NCI-H345 (cell line): ENCODE measurements at places on chromosomes 1 and 21.
A peak's percentile ranks its signal among the peaks of the same experiment; 100 is the strongest.

DNA sequence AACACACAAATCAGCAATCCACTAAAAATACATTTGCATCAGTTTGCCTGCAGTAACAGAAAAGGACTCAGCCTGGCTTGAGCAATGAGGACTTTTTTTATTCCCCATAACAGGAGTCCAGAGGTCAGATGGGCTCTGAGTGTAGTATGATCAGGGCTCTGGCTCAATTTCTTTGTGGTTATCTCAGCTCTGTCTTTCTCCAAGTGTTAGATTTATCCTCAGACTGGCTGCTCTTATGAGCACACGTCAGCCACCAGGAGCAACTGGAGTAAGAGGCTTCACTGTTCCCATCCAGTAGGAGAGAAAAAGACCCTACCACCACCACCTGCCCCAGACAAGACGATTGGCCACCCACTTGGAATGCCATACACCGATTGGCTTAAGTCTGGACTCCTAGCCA lies 36.2 kb upstream of the KLHDC7A start:
- DNase-seq = no peak

DNA sequence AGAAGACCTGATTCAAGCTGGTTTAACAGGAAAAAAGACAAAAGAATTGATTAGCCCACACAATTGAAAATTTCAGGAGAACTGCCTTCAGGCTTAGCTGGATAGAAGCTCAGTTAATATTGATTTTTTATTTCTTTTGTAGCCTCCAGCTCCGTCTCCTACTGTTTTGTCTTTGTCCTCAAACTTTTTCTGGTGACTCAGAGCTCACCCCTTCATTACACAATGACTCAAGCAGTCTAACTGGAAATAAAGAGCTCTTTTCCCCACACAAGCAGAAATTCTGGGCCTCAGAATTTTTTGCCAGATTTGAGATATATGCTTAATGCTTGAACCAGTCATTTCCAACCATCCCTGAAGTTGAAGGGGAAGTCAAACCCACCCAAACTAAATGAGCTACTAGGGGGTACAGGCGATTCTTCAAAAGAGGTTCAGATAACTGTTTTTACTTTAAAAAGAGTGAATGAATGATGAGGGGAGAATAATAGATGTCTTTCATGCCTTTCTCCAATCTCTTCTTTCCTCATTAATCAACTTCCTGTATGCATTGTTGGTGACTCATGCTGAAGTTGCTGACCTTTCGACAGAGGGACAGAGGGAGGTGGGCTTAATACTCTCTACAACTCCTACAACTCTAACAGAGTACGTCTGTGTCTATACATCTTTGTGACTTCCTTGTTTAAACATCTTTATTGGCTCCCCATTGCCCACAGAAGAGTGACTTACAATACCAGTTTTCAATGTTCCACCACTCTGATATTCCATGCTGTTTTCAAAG lies 6.2 kb upstream of the ACP6 start:
- DNase-seq = no peak

DNA sequence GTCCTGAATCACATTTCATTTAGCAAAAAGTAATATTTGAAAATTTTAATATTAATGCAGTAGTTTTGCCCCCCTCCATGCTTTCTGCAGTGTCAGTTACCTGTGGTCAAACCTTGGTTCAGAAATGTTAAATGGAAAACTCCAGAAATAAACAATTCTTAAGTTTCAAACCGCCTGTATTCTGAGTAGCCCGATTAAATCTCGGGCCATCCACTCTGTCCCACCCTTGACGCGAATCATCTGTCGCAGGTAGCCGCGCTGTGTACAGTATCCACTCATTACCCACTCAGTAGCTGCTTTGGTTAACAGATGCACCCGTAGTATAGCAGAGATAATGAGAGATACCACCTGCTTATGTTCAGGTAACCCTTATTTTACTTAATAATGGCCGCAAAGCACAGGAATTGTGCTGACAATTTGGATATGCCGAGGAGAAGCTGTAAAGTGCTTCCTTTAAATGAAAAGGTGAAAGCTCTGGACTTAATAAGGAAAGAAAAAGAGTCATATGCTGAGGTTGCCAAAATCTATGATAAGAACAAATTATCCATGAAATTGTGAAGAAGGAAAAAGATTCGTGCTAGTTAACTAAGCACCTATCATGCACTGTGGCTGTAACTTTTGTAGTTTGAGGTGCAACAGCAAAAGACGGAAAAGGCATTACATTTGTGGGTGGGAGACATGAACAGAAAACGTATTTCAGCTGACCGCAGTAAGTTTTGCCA lies 889 bp upstream of the SCYL3 start:
- no peak for DNase-seq

DNA sequence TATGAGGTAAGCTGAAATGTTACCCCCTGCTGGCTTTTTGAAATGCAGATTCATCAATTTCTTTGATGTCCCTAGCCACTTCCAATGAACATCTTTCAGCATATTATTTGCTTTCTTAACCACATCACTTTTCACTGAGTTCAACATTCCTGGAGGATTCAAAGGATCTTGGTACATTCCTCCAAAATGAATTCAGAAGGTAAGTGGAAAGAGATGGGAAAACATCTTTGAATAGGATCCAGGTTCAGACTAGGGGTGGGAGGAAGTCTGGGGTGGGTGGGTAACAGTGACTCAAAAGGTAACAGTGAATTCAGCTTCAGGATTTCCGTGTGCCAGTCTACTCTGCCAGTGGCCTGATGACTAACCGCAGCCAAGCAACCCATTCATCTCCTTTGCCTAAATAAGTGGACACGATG lies 180.7 kb downstream of the ZC3H11B start:
- no peak for DNase-seq

- peak; percentile 46 for DNase-seq
Measured at GRCh38 chr1:172449585-172450523, 6.0 kb upstream of the PIGC start.

DNA sequence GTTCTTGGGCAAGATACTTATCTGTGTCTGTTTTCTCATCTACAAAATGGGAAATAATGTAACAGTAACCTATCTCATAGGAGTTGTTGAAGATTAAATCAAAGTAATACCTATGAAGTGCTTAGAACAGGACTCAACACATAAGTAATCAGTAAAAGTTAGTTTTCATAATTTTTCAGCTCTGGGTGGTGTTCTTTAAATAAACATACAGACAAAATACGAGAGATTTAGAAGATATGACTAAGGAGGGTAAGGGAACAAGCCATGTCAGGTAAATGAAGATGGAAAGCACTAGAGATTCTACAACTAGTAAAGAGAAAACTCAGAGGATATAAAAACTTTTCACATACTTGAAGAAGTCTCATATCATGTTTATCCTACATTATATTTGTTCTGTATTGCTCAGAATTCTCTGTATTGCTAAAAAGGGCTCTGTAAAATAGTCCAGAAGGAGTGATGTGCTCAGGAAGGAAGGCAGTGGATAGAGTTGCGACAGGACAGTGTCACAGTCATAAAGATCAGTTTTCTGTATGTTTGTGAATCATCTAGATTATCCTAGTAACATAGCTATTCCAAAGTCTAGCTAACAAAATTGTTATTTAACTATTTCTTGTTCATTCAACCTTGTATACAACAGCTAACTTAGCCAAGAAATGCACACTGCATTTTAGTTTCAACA lies 16.0 kb downstream of the LIN9 start:
- DNase-seq = no peak

DNA sequence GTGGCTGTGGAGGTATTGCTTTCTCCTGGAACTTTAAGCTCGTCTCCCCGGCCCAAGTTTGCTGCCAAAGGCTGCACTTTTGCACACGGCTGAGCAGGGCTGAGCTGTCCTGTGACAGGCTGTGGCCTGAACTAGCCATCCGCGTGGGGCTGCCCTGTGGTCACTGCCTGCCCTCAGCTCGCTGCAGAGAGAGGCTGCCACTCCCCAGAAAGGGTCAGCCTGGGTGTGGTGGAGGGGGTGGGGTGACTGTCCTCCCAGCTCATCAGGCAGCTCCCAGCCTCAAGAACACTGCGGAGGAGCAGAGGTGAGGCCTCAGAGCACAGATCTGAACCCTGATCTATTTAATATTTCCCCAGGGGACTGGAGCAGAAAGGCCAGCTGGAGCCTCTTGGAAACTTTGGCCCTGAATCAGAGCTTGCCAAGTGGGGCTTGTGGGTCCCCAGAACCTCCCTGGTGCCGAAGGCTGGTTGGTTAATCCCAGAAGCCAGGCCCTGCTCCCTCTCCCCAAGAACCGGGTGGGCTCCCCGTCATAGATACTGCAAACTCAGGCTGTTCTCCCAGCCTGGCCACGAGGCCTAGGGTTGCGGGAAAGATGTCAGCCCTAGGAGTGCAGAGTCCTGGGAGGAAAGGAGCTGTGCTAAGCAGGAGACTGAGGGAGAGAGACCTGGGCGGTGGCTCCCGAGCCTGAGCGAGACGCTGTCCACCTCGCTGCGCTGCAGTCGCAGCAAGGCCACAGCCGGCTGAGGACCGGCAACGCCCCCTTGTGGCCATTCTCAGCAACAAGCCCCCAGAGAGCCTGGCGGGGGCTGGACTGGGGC lies 125.1 kb upstream of the IPO9 start:
- DNase-seq = peak; percentile 85

GRCh38 chr1:38000529-38001455 lies 4.5 kb downstream of the FHL3 start:
- no peak for DNase-seq

GRCh38 chr1:27101054-27101491 lies 53.9 kb downstream of the SLC9A1 start:
- no peak for DNase-seq

GRCh38 chr1:86466986-86467385 lies 1.7 kb upstream of the CLCA1 start:
- no peak for DNase-seq

DNA sequence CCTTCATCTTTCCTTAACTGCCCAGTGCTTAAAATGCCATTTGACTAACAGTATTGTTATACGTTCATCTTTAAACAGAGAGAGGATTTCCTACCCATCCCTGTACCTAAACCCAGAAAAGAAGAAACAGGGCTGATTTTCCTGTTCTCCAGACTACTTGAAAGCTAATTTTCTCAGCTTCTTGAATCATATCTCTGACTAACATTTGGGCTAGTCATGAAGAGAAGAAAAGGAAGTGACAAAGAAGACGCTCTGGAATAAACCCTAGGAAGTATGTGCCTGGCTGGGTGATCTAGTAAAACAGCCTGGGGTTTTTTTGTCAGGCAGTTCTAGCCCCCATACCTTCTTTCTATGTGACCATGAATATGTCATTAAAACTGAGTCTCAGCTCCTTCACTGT lies 44.8 kb upstream of the SGIP1 start:
- no peak for DNase-seq

- DNase-seq = no peak
Measured at GRCh38 chr1:29304025-29304684, 67.8 kb downstream of the PTPRU start.

- no peak for DNase-seq
Measured at GRCh38 chr1:29397256-29397590, 160.9 kb downstream of the PTPRU start.

DNA sequence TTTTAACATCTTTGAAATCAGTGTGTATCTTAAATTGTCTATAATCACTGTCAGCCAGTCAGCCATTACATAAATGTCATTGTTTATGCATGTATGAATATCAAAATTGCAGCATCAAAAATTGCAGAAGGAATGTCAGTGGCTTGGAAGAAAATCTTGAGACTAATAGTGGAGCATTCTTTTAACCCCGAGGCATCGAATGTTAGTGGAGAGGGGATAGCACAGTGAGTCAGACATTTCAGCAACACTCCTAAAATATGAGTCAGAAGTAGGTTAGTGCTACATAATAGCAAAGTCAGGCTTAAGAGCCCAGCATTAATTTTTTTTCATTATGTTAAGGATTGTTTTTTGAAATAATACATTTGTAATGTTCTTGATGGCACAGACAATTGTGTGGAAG lies 45.5 kb downstream of the SNRPE start:
- DNase-seq = no peak

- DNase-seq = no peak
Measured at GRCh38 chr1:22461678-22462527, 10.3 kb downstream of the ZBTB40 start.

GRCh38 chr21:16426936-16427335 lies 697.2 kb downstream of the USP25 start:
- DNase-seq = no peak

- DNase-seq = peak; percentile 45
Measured at GRCh38 chr1:20430355-20431175, 55.4 kb downstream of the CAMK2N1 start.

DNA sequence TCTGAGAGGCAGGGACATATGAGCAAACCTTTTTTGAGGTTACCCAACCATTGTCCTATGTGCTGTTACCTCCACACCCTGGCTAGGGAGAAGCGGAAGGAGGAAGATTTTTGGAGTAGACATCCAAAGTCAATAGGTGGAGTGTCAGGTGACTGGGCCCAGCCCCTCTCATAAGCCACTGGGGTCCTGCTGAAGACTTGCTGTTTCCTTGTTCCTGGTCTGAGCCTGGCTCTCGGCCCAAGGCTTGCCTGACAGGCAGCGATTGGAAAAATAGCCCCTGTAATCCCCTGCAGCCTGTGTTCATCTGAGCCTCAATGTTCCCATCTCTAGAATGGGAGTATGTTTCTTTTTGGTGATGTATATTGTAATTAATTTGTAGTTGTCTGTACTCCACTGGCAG lies 6.9 kb upstream of the PIGR start:
- DNase-seq = no peak

DNA sequence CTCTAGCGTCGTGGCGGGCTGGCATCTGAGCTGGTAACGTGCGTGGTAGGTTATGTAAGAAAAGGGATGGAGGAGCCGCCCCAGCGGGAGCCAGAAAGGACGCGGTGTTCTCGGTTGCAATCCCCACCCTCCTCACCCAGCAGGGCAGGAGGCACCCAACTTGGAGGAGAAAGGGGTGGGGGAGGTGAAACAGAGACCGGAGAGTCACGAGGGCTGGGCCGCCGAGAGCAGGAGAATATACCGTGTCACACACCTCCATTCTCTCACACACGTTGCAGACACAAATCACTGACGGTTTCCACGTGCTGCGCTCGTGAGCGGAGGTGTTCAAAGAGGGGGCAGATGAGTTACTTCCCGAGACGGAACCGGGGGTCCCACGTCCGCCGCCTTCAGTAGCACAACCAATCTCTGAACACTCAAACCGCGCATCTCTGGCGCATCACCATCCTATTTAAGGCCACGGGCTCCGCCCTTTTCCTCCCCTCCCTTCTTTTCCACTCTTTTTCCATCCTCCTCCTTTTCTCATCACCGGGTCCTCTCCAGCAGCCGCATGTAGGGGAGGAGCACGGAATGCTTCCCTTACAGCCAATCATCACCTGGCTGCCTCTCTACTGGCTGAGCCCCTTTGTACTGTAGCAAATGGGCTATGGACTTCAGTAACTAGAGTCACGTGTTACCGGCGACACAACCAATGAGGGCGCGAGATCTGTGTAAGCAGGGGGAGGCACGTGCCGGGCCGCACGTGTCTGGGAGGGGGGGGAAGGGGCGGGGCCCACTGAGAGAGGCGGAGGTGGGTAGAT lies at the start of gene CIART:
Gene CIART (plus strand): TSS at position 797 of the 800 bp plus-strand sequence. CDS start 714 bp downstream, outside the sequence.
- DNase-seq = peak; percentile 100

- no peak for DNase-seq
Measured at GRCh38 chr1:184801503-184801902, 46.8 kb upstream of the EDEM3 start.

- no peak for DNase-seq
Measured at GRCh38 chr1:228098323-228098931, 4.7 kb downstream of the C1orf35 start.
